Transverse colon (tissue), 4 donors: ENCODE measurements at places on chromosomes 4 and X.

- peak; percentile 80 for DNase-seq
These were observed 340.8 kb downstream of the ADGRL3 start for GRCh38 chr4:61540944-61541343.

DNA sequence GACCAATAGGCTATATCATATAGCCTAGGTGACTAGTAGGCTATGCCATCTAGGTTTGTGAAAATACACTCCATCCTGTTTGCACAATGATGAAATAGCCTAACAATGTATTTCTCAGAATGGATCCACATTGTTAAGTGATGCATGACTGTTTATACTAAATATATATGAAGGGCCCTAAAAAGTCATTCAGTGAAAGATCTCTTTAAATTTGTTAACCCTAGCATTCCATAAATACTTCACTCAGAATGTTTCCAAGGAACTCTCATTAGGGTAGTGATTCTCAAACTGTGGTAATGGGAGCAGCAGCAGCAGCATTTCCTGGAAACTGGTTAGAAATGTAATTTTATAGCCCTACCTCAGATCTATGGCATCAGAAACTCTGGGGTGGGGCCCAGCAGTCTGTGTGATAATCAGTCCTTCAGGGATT is 74.9 kb downstream of the PRRG1 start:
- no peak for DNase-seq

DNA sequence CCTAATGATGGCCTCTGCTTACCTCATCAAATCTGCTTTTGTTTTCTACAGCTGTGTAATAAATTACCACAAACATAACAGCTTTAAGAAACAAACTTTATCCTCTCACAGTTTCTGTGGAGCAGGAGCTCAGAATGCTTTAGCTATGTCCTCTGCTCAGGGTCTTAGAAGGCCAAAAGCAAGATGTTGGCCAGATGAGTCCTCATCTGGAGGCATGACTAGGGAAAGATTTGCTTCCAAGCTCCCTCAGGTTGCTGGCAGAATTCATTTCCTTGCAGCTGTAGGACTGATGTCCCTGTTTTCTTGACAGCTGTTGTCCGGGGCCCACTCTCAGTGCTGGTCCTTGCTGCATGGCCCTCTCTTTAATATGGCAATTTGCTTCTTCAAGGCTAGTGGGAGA is 116.7 kb upstream of the PDE5A start:
- DNase-seq = no peak

DNA sequence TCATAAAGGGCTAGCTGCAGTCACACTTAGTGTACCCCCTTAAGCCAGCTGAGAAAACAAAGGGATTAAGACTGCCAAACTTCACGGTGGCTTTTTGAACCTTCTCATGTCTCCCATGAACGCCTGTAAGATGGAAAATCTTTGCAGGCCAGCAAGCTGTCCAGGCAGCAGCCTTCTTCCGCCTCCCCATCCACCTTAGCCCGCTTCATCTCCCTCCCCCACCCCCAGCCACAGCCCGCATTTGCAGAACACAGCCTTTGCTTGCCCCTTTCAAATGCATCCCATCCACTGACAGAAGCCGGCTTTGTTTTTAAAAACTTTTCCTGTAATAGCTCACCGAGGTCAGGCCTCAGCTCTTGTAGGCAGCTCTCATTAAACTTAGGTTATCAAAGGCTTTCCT is 113.8 kb upstream of the FAM9B start:
- DNase-seq = no peak

GRCh38 chrX:132118358-132118757 is 9.5 kb downstream of the FRMD7 start:
- no peak for DNase-seq
